ENCODE measurements at places on chromosomes 6 and 20. TPM values are rescaled to one million over a fixed set of nuclear protein-coding genes. Genes with fewer than 3 reads are reported as not detected.

GRCh38 chr20:46062151-46062550 is 27.6 kb downstream of the NCOA5 start:
- H3K4me3 ChIP-seq = no peak overlapping the region
- peak; percentile 22 for DNase-seq
- H3K27ac ChIP-seq = no peak overlapping the region
- no peaks in the 10 kb centered on the region for H3K27me3 ChIP-seq

FRS3 gene
- total RNA-seq = 4.5 TPM

DNA sequence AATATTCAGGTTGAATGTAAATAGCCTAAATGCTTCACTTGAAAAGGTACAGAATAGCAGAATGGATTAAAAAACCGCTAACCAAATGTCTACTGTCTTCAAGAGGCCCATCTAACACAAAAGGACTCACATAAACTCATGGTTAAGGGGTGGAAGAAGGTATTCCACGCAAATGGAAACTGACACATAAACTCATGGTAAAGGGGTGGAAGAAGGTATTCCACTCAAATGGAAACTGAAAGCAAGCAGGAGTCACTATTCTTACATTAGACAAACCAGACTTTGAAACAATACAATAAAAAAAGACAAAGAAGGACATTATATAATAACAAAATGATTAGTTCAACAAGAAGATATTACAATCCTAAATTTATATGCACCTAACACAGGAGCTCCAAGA is 38.3 kb upstream of the PKIB start:
- H3K27me3 ChIP-seq = no peaks in the 10 kb centered on the region
- H3K4me3 ChIP-seq = no peak overlapping the region
- no peak overlapping the region for H3K27ac ChIP-seq

DNA sequence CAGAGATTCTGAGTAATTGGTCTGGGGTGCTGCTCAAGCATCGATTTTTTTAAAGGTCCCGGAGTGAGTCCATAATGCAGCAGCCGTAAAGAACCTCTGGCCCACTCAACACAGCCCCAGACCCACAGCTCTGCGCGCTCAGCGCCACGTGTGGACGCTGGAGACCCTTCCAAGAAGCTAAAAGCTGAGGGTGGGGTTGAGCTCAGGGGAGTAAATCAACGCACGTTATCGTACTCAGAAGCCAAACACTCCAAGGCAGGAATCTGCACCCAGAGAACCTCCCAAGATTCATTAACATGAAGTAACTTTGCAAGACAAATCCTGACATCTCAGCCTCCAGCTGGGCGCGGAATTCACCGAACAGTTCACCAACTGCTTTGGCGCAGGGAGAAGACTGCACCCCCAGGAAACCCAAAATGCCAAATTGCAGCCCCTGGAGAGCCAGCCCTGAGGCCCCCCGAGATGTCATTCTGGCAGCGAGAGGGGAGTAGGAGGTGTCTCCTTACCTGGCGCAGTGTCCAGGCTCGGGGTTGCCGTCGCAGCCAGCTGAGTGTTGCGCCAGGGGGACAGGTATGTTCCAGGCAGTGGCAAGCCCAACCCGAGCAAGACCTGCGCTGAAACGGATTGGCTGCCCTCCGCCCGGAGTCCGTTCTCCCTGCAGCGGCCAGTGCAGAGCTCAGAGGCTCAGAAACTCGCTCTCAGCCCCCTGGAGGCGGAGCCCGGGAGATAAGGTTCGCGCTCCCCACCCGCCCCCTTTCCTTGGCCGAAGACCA is at the start of gene COL21A1:
TSS of gene COL21A1 (minus strand) at position 700 of the 773 bp plus-strand sequence. CDS start 64,962 bp downstream, outside the sequence.
- H3K36me3 ChIP-seq = no peaks in the 10 kb centered on the region
- no peak within 1 kb of the TSS for H3K27ac ChIP-seq

OPN5 gene
- not detected for total RNA-seq

DNA sequence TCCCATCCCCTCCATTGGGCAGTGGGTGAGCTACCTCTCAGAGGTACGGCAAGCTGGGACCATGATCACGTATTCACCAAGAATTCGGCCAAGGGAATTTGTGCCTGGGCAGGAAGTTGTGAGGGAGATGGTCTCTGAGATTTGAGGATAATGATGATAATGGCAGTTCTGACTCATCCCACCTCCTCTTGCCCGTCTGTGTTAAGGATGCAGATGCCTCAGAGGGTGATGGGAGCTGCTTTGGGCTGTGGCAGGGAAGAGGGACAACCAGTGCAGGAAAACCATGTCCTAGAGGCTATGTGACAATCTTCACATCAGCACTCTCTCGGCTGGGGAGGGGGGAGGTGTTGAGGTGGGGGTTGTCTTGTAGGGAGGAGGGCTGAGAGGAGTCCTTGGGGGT is 4.3 kb downstream of the TGM6 start:
- H3K36me3 ChIP-seq = no peaks in the 10 kb centered on the region
- no peak overlapping the region for H3K27ac ChIP-seq
- DNase-seq = no peak
- H3K4me3 ChIP-seq = no peak overlapping the region
